ENCODE measurements at places on chromosomes 6 and 20. TPM values are rescaled to one million over a fixed set of nuclear protein-coding genes. Genes with fewer than 3 reads are reported as not detected.

Gene CYP39A1
- not detected for polyA plus RNA-seq

Gene PRICKLE4
- 1.5 TPM for polyA plus RNA-seq

Gene REM1
- 0.14 TPM for polyA plus RNA-seq

Gene CST7
- not detected for polyA plus RNA-seq

GRCh38 chr6:26222571-26222970, 135.3 kb downstream of the HFE start:
- no peak for DNase-seq

DNA sequence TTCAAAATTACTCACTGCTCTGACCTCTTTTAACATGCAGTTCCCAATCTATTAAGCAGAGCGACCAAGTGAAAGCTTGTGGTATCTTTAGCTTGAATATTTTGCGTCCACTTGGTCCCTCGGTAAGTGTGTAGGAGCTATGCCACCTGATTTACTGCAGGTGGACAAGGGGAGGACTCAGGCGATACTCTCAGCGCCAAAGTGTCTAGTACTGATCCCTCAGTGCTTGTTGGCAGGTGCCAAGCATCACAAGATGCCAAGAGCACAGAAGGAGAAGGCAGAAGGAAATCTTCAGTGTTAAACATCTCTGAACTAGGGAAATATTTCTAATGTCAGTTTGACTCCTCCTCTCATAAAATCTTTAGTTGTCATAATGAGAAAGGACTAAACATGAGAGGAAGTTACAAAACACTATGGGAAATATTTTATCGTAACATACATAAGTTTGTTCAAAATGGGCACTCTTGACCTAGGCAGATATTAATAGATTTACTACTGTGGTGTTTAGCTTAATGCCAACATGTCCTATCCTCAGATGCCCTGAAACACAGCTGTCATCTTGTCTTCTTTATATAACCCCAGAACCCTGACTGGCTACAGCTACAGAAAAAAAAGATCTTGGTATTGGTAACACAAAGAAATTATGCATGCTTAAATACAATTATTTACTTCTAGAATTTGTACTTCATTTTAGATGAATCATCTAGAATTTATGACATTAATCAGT, 19.5 kb downstream of the NHLRC1 start:
- DNase-seq: no peak

GRCh38 chr6:40274058-40274457, 313.1 kb downstream of the LRFN2 start:
- no peak for DNase-seq

- no peak for DNase-seq
Measured at GRCh38 chr6:99611148-99611547, 4.5 kb downstream of the PRDM13 start.

GRCh38 chr6:71393471-71393870, 104.9 kb downstream of the OGFRL1 start:
- DNase-seq: peak; percentile 85

DNA sequence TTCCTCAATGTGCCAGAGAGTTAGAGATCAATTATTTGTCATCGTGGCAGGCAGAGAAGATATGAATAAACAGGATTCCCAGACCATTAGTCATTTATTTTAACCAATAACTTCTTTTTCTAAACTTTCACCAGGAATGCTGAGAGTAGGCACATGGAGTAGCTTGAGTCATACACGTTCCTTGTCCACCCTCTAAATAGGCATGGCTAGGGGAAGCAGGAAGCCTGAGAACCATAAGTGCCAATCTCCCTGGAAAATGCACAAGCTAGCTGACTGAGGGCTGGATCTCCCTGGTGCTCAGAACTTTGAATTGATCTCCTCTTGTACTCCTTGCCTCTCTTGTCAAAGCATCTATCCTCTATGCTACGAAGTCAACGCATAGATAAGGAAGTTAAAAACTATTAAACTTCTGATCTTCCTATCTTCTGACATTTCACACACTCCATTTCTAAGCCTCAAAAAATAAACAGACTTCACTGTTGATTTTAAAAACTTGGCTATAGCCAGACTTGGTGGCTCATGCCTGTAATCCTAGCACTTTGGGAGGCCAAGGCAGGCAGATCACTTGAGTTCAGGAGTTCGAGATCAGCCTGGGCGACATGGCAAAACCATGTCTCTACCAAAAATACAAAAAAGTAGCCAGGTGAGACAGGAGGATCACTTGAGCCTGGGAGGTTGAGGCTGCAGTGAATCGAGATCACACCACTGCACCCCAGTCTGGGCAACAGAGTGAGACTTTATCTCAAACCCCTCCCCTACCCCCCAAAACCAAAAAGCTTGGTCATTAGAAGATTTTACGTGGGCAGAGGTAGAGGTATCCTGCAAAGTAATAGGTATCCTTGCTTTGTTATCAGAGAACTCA, 11.8 kb downstream of the ADTRP start:
- peak; percentile 94 for DNase-seq

DNA sequence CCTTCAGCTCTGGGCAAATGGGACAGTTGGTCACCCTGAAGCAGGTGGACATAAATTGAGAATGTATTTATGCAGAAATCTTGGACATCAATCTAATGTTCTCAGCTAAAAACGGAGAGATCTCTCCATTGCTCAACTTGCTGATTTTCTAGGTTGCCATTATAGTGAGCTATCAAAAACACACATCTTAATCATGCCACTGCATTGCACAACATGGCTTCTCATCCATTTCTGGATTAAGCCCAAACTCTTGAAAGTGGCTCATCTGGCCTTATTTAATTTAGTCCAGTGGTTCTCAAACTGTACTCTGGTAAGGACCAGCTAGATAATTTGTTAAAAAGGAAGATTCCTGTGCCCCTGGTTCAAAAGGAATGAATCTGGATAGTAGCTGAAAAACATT, 324.9 kb upstream of the CITED2 start:
- DNase-seq: no peak

DNA sequence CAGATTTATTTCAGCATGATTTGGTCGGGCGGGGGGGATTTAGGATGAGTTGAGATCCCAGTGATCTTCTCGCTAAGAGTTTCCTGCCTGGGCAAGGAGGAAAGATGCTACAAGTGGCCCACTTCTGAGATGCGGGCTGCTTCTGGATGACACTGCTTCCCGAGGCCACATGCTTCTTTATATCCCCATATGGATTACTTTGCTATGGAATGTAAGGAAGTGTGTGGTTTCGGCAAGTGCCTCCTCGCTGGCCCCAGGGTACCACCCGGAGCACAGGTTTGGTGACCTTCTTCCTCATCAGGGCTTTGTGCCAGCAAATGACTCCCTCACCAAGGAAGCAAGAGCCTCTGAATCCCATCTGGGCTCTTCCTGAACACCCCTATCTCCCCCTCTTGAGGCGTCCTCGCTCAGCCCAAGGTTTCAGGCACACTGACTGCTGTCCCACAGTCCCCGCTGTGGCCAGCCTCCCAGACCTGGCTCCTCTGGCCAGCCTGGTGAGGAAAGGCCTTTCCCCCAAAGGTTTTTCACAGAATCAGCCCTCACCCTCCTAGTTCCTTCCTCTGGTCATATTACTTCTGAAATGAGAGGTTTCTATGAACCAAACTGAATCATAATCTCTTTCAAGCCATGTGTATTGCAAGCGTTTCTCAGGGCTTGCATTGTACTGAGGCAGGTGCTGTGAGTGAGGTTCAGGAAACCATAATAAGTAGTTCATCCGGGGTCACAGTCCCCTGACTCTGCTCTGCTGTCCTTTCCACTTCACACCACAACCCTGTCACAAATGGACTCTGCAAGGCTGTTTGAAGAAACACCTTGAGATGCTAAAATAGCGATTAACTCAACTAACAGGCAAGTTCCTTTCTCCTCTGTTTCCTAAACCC, 41.7 kb upstream of the IL17A start:
- no peak for DNase-seq

- DNase-seq: no peak
Measured at GRCh38 chr6:169845426-169846285, 94.2 kb downstream of the ERMARD start.

DNA sequence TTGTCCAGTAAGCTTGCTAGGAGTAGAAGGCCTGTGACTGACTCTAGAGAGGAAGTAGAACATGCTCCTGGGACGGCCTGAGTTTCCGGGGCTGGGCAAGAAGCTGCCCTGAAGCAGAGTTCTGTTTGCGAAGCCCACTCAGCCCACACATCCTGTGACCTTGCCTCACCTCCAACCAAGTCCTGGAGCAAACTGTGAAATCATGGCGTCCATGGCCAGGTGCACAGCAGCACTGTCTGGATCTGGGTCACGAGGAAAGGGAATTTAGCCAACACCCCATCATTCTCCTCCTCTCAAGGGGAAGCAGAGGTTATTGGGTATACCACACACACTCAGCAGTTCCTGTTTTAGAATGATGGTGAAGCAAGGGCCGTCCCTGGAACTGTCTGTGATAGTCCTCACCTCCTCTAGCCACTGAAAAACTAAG, 87.5 kb downstream of the CRYBG1 start:
- DNase-seq: no peak

GRCh38 chr6:163547287-163547686, 132.8 kb downstream of the QKI start:
- DNase-seq: no peak

GRCh38 chr20:52789716-52790115, 182.4 kb upstream of the TSHZ2 start:
- DNase-seq: no peak

DNA sequence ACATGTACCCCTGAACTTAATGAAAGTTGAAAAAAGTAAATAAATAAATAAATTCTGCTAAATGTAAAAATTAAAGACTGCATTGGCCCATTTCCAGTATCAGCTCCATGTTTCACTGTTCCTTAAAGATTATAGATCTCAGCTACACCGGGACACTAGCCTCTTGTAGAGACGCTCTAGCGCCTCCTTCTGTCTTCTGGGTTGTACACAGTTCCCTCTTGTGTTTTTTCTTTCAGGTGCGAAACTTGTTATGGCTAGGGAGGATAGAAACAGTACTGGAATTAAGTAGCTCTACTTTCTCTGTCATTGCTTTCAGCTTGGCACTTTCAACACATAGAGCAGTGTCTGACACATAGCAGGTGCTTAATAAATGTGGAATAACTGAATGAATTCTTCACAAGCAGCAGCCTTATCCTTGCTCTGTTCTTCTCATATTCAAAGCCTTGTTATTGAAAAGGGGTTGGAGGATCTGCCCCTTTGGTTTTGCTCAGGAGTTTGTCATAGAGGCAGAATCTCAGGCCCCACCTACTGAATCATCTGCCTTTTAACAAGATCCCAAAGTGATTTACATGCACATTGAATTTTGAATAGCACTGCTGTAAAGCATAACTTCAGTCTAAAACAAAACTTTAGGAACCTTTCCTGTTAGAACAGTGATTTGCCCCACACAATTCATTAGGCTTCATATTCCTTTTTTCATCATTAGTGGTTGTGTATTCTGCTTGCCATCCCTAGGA, 92.3 kb downstream of the FIG4 start:
- DNase-seq: no peak
